Osteoblast (primary cell): ENCODE measurements at places on chromosomes 6 and 20.
A peak's percentile ranks its signal among the peaks of the same experiment; 100 is the strongest.

GRCh38 chr6:88246654-88247053 lies 80.5 kb upstream of the CNR1 start:
- DNase-seq = no peak

- DNase-seq = no peak
Observed at GRCh38 chr6:134642279-134642678, 307.6 kb downstream of the ALDH8A1 start.

GRCh38 chr6:35599761-35600658 lies 87.3 kb upstream of the TULP1 start:
- DNase-seq = no peak

DNA sequence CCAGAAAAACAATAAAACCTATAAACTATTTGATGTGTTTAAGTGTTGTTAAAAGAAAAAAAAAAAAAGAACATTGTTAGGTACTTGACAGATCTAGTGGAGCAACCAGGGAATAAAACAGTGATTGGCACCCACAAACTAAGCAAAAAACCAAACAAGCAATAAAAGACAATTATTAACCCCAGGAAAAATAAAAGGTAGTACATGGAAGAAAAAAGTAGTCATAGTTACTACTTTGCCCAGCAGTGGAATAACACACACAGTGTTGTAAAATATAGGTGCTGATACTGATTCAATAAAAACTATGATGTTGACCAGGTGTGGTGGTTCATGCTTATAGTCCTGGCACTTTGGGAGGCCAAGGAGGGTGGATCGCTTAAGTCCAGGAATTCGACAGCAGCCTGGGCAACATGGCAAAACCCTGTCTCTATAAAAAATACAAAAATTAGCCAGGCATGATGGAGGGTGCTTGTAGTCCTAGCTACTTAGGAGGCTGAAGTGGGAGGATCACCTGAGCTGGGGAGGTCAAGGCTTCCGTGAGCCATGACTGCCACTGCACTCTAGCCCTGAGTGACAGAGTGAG lies 43.9 kb downstream of the PIGU start:
- no peak for DNase-seq

DNA sequence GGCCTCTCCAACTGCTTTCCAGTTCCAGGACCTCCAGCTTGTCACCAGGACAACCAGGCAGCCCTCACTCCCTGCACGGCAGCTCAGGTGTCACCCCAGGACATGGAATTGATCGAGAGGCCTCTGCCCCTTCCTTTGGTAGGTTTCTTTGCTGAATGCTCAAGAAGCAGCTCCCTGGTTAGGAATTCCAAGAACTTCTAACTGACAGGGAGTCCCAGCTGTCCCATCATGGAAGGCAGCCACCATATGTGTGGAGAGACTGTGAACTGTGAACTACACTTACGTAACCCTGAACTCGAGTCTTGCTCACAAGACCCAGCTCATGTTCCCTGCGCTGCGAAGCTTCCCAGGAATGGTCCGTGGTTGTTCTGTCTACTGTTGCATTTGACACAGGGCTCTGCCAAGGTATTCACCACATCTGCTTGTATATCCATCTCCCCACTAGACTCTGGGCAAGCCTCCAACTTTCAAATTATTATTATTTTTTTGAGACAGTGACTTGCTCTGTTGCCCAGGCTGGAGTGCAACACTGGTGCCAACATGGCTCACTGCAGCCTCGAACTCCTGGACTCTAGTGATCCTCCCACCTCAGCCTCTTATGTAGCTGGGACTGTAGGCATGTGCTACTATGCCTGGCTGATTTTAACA lies 35.7 kb downstream of the MGME1 start:
- DNase-seq = no peak

- peak; percentile 81 for DNase-seq
Observed at GRCh38 chr6:158854214-158855101, 35.3 kb upstream of the EZR start.

DNA sequence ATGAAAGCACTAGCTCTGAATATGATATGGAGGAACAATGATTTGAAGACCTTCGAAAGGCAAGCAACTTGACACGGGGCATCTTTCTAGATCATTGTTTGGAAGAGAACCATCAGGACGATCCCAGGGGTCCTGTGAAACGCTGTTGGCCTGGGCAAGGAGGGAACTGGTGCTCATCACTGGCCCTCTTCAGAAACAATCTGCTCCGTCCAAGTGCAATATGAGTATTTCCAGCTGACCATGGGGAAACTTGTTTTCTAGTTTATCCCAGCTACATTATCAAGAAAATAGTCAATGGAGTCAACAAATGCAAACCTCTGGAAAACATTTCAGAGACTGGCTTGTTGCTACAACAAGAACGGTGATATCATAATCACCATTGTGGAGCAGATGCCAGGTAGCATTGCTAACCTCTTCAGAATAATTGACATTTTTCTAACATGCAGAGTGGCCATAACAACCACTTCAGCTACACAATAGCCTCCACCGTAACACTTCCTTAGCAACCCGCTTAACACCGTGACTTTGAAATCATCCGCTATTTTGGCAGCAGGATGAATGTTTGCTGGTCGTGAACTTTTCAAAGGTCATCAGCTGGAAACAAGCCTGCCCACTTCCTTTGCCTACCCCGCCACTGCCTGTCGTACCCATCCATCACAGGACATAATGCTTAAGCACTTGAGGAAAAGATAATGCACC lies 112.0 kb upstream of the PDE10A start:
- DNase-seq = no peak

- DNase-seq = no peak
Observed at GRCh38 chr6:52087498-52087999, at the start of gene PKHD1. TSS of gene PKHD1 (minus strand) at chr6:52087613. CDS start at chr6:52084933, 2,680 bp downstream.

- DNase-seq = no peak
Observed at GRCh38 chr6:137148306-137149034, 25.0 kb downstream of the IL22RA2 start.

DNA sequence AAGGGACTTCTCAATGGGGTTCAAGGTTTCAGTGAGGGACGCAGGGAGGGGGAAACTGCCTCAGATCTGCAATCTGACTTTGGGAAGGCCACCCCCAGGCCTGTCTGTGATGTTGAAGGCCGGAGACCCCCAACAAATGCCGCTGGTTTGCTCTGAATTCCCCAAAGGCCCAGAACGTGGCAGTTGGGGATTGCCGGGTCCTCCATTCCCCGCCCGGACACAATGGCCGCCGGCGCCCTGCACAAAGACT lies 326 bp upstream of the BCL2L1 start:
- peak; percentile 87 for DNase-seq

DNA sequence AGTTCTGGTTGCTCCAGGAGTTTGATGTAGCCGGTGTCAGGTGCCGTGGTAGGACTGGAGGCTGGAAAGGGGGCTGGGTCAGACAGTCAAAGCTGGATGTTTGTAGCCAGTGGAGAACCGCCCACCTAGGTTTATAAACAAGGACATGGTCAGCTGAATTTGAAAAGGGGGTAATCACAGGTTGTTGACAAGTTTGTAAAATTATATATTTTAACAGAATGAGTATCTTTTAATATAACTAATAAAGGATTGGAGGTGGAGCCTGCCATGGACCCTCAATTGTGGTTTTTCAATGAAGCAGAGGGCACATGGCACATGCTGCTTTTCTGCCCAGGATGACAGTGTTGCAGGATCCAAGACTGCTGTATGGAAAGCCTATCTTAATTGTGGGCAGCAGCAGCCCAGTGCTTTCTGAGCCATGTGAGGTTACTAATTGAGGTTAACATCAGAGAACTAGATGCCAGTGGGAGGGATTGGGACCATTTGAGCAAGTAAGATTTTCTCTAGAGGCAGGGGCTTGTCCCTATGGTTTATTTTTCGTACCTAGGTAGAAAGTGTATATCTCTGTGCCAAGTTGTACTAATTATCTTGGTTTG lies 9.7 kb downstream of the HECA start:
- DNase-seq = no peak

- DNase-seq = no peak
Observed at GRCh38 chr6:152356016-152356415, 281.1 kb downstream of the SYNE1 start.

DNA sequence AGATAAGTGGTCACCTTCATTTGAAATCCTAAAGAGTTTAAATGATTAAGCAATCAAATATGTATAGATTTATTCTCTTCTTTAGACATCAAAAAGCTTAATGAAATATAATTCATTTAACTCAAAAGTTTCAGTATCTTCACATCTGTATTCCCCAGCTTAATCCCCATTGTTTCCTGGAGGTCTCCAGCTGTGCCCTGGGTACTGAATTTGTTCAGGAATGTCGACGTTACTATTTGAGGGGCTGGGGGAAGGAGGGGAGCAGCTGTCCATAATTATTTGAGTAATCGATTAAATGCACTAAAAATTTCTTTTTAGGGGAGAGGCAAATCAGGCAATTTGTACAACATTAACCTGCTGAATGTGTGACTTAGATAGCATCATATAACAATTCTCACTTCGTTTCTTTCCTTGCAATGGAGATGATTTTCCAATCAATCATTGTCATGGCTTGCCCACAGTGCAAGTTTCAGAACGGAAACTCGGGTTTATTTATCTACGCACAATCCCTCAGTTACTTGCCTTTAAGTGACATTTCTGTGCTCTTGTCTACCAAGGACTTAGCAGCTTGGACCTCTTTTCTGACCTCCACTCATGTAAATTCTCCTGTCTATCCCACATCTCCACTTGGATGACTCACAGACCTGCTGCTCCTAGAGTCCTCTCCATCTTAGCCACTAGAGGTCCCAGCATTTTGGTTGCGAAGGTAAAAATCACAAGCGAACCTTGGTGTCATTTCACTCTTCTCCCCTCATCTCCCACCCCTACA lies 3.9 kb downstream of the DOK5 start:
- DNase-seq = no peak

- DNase-seq = peak; percentile 54
Observed at GRCh38 chr6:31582230-31582643, at the start of gene LTB. TSS of gene LTB (minus strand) at chr6:31582424. CDS start at chr6:31582417, 7 bp downstream.

DNA sequence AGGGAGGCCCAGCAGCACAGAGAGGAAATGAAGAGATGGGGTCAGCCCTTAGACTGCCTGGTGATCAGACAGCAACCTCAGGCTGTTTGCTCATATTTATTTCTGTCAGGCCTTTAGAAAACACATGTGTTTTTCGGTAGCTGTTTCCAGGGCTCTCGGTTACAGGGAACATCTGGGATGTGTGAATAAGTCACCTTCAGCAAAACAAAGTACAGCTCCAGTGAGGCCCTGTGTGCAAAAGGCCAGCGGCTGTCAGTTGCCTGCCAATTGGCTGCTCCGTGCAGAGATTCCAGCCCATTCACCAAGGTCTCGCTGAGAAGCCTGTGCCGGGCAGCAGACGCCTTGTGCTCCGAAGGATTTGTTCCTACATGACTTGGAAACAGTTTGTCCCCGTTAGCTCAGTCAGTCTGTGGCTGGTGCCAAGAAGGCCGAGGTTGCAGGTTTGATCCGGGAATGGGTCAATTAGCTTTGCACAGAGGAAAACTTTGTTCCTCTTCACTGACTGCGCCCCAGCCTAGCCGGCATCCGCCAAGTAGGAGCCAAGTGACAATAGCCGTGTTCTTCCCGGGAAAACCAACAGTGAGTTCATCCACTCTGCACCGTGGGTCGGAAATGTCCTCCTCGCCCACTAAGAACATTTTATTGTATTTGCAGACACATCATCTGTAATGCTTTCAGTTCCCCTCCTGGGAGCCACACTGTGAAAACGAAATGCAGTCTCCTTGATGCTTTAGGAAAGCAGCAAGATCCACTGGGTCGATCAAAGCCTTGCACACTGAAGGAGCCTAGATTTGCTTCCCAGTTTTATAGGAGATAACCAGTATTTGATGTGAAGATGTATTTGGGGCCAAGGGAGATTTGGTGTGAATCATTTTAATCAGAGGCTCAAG lies 315.4 kb upstream of the CDYL start:
- no peak for DNase-seq

DNA sequence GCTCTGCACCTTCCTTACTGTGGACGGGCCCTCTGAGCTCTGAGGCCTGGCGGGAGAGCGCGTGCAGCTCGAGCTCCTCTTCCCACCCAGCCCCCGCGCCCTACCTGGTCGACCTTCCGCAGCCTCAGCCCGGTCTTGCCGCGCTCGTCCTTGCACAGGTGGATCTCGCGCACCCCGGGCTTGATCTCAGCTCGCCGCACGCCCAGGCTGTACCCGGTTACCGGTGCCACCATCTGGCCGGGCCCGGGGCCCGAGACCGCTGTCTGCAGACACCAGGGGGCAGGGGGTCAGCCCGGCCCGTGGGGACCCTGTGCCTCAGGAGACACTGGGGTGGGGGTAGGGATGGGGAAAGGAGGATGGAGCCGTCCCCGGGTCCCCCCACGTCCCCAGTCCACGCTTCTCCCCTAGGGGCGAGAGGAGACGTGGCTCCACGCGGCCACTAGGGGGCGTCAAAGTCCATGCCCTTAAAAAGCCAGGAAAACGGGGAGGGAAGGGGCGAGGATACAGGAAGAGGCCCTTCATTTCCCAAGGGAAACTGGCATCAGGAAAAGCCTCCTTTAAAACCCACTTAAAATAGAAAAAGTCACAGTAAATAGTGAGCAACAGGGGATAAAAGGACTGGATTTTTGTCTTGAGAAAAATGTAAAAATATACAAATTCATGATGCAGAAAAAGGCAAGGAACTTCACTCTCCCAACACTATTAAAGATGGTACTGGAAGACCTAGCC lies 15.5 kb downstream of the SDCBP2 start:
- peak; percentile 97 for DNase-seq

GRCh38 chr6:130127195-130127594 lies 95.6 kb downstream of the SAMD3 start:
- no peak for DNase-seq

DNA sequence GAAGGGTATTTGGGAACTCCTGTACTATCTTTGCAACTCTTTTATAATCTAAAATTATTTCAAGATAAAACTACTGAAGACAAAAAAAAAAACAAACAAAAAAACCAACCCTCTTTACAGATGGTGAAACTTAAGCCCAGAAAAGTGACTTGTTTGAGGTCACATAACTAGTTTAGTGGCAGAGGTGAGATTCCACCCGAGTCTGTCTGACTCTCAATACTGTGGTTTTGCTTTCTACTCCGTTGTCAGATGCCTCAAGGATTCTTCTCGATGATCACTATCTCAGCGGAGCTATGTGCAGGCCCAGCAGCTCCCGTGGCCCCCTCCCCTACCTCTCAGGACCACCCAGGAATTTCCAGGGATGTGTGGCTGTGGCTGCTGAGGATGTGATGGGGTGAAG lies 36.1 kb upstream of the KCNB1 start:
- no peak for DNase-seq

DNA sequence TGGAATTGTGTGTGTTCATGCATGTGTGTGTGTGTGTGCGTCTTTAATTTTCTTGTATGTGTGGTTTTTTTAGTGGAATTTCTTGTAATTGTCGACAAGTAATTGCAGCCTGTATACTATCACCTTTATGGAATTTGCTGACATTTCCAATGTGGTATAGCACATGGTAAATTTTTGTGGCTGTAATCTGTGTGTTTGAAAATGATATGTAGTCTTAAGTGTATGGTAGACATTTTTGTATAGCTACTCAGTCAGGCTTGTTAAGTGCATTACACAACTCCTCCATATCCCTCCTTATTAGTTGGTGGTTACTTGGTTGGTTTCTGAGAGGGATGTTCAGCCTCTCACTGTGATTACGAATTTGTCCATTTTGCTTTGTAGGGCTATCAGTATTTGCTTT lies 384.5 kb upstream of the HSF2 start:
- DNase-seq = peak; percentile 27

DNA sequence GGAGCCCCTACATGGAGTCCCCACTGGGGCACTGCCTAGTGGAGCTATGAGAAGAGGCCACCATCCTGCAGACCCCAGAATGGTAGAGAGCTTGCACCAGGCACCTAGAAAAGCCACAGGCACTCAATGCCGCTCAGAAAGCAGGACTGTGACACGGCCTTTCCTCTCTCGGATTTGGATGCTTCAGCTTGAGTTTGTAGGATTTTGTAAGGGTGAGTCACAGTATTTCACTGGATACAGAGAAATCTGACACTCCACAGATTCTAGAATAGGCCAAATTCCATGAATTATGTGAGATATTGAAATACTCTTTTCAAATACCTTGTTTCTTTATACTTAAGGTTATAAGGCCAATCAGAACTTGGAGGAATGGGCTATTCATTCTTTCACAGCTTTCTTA lies 424.5 kb downstream of the HTR1B start:
- no peak for DNase-seq
